Natural killer cell treated with Interleukin-12 subunit alpha and Interleukin-12 subunit beta and Interleukin-15 and Interleukin-18, amount 100 ng/mL, for 72 hours (primary cell): ENCODE measurements at places on chromosomes 7 and 10. TPM values are rescaled to one million over a fixed set of nuclear protein-coding genes. Genes with fewer than 3 reads are reported as not detected.

DNA sequence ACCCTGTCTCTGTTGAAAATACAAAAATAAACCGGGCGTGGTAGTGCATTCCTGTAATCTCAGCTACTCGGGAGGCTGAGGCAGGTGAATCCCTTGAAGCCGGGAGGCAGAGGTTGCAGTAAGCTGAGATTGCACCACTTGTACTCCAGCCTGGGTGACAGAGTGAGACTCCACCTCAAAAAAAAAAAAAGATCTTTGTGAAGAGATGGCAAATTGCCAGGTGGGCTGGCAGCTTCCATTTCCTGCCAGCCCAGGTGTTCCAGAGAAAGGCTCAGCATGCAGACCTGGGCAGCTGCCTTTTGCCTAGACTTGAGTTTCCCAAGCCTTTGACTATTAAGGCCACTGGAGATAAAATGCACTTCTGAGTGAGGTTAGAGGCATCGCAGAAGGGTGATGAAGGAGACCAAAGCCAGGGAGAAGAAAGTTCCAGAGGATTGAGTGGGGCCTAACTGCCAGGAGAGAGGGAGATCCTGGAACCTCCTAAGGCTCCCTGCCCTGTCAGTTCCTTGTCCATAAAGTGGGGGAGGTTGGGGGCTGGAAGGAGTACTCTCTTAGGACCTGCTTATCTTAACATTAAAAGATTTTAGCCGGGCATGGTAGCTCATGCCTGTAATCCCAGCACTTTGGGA is 10.0 kb upstream of the DDIT4 start:
- DNase-seq = no peak
- H3K27me3 ChIP-seq = no peaks in the 10 kb centered on the region
- peaks cover 37% of the 10 kb centered on the region for H3K4me1 ChIP-seq
- H3K27ac ChIP-seq = peak overlapping the region; percentile 43

- no peaks in the 10 kb centered on the region for H3K27me3 ChIP-seq
- peaks cover 42% of the 10 kb centered on the region for H3K4me1 ChIP-seq
- DNase-seq = no peak
Observed at GRCh38 chr10:49165821-49166483, 22.2 kb downstream of the TMEM273 start.

GRCh38 chr7:7118822-7119221 is 63.5 kb upstream of the C1GALT1 start:
- no peaks in the 10 kb centered on the region for H3K4me1 ChIP-seq
- no peak overlapping the region for H3K4me3 ChIP-seq

DNA sequence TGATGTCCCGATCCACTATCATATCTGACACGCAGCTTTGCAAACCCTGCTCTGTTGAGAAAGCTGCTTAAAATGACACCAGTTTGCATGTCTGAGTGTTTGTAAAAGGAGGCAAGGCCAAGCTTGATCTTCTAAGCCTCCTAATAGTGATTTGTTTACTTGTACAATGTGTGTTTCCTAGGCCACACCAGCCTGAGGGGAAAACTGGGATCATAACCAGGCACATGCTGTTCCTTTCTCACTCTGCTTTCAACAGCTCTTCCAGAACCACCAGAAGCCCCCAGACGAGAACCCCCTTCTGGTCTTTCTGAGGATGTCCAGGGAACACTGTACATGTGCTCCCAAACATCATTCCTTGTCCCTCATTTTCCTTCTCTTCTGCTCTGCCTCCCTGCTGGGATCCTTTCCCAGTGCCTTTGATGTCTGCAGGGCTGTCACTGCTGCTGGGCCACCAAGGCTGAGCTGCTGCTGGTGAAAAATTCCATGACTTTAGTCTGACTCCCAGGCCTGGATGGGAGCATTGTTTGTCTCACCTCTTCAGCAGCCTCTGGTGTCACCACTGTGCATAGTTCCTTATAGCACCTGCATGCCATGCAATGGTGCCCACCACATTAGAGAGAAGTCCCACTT is 4.0 kb upstream of the LGI1 start:
- DNase-seq = no peak
- no peaks in the 10 kb centered on the region for H3K36me3 ChIP-seq
- H3K4me3 ChIP-seq = no peak overlapping the region

DNA sequence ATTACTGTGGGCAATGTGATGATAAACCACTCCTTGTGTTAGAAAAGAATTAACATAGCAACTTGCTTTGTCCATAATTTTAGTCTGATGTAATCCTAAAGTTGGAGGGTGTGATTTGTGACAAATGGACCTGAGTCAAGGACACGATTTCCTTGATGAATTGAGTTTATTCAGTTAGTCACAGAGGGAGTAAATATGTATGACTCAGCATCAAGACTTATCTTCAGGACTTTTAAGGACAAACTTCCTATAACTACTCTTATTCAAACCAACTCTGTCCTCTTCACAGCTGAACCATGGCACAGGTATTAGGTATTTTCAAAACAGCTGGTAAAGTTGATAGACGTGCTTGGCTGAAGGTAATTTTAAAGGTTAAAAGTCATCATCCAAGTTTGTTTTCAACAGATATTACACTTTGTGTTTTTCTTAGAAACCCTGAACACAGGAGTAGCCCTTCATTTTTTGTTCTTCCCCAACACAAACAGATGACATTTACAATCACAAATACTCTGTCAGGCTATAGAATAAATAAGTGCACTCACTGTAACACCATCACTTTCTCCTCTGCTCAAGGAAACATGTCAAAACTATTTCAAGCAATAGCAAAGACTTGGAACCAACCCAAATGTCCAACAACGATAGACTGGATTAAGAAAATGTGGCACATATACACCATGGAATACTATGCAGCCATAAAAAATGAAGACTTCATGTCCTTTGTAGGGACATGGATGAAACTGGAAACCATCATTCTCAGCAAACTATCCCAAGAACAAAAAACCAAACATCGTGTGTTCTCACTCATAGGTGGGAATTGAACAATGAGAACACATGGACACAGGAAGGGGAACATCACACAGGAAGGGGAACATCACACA is 54.5 kb downstream of the COA1 start:
- DNase-seq = no peak
- peak overlapping the region; percentile 40 for H3K27ac ChIP-seq
- peaks cover 54% of the 10 kb centered on the region for H3K4me1 ChIP-seq
- H3K4me3 ChIP-seq = no peak overlapping the region

The ZNF25 gene
- total RNA-seq = 10.5 TPM

The CFAP43 gene
- not detected for total RNA-seq

The LIPM gene
- total RNA-seq = not detected

The ZNF467 gene
- 0.28 TPM for total RNA-seq

The AOC1 gene
- total RNA-seq = not detected
